Urothelium cell line (cell line): ENCODE measurements at places on chromosomes 13 and 19.
A peak's percentile ranks its signal among the peaks of the same experiment; 100 is the strongest.

GRCh38 chr13:32093006-32093405 lies 61.4 kb downstream of the FRY start:
- DNase-seq: no peak

DNA sequence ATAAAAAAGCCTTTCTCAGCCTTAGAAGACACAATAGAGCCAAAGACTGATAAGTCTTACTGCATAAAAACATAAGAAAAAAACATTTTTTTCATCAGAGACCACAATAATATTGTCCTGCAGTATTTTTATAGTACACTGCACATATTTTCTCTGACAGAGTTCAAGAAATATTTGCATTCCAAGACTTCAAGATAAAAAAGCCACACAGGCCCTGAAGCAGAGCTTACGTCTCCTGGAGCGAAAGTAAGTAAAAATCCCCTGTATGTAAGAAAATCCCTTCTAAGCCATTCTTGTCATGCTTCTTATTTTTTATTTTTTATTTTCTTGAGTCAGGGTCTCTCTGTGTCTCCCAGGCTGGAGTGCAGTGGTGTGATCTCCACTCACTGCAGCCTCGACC lies 755.9 kb downstream of the LIG4 start:
- DNase-seq: no peak

GRCh38 chr19:31470229-31470939 lies 121.1 kb upstream of the TSHZ3 start:
- DNase-seq: no peak

GRCh38 chr13:103236213-103236612 lies 170.0 kb upstream of the SLC10A2 start:
- DNase-seq: no peak

DNA sequence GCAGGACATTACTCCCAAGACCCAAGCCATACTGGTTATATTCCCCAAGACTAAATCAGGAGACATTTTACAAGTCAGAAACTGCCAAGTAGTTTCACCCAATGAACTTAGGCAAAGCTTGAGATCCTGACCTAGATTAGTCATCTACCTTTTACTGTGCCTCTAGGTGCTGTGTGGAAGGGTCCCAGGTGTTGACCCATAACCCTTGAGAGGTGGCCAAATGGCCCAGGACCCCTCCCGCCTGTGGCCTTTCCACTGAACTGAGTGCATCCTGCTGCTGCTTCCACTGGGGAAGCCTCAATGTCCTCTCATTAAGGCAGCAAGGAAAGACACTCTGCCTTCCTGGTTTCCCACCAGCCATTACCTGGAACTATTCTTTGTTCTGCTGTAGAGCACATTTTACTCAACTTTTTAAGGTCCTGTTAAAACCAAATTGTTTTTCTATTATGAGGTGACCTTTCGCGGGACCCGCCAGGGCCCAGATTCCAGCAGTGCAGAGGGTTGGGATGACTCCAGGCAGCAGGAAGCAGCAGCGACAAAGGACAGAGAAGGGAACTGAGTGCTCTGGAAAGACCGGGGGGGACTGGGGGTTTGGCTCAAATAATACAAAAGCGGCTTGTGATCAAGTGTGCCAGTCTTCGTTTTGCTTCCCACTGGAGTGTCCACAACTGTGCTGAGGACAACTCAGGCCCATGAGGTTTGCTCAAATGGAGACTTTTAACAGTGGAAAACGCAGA lies 27.1 kb downstream of the ANKRD10 start:
- DNase-seq: no peak

DNA sequence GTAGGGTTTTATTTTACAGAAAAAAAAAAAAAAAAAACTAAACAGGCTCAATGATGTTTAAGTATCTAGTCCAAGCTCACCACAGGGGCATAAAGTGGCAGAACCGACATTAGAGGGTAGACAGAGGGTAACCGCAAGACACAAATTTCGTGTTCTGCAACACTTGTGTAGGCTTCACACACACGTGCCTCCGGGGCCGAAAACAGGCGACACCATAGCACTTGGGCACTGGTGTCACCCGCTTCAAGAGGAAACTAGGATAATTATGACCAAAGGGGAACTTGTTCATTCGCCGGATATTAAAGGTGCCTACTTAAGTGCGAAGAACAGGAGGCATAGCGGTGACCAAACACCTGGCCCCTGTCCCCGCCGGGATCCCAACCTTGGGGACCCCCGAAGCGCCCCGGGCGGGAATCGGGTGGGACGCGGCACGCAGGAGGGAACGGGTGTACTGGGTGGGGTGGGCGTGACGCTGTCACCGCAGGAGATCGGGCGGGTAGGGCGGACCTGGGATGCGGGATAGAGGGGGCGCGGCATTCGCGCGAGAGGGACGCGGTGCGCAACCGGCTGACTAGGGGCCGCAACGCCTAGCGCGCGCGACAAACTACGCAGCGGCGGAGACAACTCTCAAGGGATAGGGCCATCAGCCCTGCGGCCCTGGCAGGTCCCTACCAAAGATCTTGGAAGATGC lies 558 bp downstream of the MZT1 start:
- DNase-seq: peak; percentile 19

- DNase-seq: no peak
Observed at GRCh38 chr19:1245494-1246264, 2.7 kb upstream of the MIDN start.

- no peak for DNase-seq
Observed at GRCh38 chr13:36630181-36630803, 43.5 kb upstream of the SERTM1 start.

DNA sequence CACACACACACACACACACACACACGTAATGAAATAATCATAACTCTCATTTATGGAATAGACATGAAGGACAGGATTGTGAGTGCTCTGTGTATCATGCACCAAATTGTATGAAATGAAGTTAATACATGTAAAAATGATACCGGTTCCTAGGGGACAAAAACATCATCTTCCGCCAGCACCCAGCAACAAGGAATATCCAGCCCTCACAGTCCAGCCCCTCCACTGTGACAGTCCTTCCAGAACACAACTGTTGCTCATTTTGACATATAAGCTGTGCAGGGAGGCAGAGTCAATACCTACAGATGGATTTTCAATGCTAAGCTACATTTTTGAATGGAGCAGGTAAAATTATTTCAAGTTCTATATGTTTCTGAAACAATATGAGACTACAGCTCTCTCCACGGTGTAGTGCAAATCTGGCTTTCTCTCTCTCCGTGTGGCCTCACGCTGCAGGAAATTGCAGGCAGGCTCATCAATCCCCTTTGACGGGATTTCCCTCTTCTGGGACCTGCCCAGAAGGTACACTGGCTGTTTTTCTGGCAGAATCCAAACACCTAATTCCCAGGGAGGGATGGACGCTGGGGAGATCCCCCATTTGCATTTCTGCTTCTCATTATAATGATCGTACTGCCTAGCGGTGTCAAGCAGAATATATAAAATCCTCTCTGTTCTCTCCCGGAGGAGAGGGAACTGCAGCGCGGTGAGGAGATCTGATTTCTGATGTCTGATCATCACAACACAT lies 494.0 kb downstream of the LIG4 start:
- no peak for DNase-seq

DNA sequence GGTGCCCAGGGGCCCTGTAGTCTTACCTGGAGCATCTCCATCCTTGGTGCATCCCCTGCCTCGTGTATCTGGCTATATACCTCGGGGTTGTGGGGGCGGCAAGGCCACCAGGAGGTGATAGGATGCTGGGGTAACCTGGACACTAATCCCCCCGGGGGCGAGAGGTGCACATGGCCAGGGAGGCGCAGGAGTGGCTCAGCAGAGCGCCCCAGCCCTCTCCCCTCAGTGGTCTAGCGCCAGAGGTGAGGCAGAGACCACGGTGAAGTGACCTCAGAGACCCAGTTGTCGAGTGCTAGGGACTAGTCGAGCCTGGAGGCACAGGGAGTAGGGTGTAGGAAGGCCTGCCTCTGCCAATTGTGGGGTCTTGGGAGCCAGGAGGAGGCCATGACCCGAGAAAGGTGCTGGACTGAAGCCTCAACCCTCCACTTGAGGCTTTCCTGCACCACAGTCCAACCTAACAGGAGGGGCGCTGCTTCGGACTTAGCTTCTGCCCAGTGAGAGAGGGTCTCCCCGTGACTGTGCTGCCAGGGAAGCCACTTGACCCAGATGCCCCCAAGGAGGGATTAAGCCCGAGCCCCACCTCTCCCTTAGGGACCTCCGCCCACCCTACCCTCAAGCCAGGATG lies at the start of gene LHB:
Gene LHB, minus strand, starts transcription at position 51 of the 625 bp plus-strand sequence. Its CDS starts 10 bp downstream, at position 41.
- DNase-seq: no peak

GRCh38 chr13:62799931-62800436 lies 1384.3 kb upstream of the PCDH20 start:
- DNase-seq: no peak

DNA sequence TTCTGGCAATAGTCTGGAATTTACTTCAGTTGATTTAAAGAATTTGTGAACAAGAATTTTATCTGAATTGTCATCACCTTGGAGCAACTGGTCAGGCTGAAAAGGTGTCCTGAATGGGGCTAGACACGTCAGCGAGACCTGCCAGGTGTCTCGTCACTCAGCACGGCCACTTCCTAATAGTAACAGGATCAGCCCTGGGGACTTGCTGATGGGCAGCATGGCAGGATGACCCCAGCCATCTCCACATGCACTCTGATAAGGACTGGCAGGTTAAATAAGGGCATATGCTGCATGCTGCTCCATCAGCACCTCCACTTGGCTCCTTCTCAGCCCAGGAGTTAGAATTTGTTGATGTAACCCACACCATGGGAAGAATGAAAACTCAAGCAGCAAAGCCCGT lies 224.2 kb downstream of the FOXO1 start:
- DNase-seq: no peak

GRCh38 chr19:2084993-2085720 lies 11.0 kb downstream of the MOB3A start:
- DNase-seq: peak; percentile 42

- no peak for DNase-seq
Observed at GRCh38 chr19:36377541-36378178, 1.3 kb downstream of the ZFP14 start.

GRCh38 chr13:112062072-112062567 lies 4.8 kb upstream of the SOX1 start:
- DNase-seq: no peak

GRCh38 chr13:97254816-97255215 lies 32.7 kb downstream of the MBNL2 start:
- DNase-seq: peak; percentile 22

- no peak for DNase-seq
Observed at GRCh38 chr13:39656325-39656677, 839 bp downstream of the COG6 start.

DNA sequence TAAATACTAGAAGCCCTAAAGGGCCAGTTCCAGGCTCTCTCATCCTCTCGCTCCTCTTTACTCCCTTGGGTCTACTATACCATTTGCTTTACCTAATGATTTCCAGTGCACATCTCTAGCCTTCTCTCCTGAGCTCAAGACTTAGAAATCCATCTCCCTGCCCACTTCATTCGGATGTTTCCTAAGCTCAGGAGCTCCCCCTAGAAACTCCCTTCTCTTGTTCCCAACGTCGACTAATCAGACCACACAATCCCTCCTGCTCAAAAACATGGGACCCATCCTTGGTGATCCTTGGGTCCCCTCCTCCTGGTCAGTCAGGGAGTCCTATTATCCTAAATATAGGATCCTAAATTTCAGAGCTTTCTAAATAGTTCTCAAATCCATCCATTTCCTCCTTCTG lies 21.1 kb upstream of the STK24 start:
- no peak for DNase-seq

- peak; percentile 7 for DNase-seq
Observed at GRCh38 chr13:22648320-22648801, 532.4 kb upstream of the SGCG start.

DNA sequence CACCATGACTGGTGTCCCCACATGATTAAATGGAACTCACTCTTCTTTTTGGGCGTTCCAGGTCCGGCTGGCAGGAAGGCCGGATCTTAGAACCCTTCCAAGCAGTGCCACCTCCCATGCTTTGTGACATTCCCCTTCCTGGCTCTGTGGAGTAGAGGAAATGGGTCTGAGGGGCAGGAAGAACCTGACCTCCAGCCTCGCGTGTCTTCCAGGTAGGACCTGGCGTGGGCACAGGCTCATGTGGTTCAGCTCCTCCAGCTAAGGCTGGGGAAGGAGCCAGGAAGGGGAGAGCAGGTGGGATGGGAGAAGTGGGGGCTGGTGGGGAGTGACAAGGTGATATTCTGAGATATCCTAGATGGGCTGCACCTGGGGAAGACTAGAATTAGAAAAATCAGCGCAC lies 2.1 kb downstream of the TMEM255B start:
- no peak for DNase-seq

DNA sequence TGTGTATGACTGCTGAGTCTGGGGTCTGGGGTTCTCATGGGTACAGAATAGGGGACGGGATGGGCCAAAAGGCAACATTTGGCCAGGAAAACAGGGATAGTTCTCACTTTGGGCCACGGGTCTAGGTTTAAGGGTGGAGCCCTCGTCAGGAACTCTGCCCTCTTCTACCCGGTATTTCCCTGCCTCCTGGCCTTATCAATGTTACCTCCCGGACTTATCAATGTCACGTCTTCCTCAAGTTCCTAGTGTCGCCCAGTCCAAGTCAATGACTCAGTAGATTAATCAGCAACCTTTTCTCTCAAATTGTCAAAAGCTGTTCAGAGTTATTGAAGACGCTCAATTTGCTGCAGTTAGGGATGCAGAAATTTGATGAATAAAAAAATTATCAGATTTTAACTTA lies 234.8 kb downstream of the B3GLCT start:
- no peak for DNase-seq
